ENCODE measurements at places on chromosomes 5 and 9.

DNA sequence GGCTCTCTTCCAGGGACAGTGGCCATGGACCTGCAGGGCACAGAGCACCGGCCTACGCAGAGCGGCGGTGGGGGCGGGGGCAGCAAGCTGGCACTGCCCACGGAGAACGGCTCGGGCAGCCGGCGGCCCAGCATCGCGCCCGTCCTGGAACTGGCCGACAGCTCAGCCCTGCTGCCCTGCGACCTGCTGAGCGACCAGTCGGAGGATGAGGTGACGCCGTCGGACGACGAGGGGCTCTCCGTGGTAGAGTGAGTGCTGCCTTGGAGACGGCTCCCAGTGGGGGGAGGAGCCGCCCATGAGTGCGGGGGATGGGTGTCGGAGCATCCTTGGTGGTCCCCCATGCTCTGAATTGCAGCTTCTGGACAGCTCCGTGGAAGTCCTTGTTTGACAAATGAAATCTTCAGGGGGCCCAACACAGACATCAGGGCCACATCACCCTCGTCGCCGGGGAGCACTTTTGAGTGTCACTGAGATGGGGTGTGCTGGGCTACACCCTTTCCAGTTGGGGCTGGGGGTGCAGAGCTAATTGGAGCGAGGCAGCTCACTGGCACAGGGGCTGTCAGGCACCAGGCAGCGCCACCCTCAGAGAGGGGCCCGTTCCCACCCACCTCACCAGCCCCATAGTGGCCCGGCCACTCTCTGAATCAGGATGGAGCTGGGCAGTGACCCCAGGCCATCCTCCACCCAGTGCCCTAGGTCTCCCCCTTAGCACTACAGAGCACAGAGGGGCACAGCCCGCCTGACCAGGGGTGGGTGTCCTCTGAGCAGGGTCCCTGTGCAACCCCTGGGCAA lies 70.9 kb downstream of the KCNT1 start:
- no peak for DNase-seq

DNA sequence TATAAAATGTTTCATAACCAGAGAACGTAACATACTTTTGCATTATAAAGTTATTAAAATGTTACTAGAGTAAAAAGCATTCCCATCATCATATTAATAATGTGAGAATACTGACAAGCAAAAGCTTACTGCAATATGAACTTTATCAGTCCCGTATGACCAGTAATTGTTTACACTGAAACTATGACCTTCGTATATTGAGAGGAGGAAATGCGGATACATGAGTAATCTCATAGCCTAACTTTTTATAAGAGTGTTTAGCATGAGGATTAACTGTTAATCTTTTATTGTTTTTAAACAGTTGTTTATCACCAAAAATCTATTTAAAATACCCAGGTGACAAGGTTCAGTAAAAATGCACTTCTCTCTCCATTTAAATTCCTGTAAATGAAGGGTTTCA lies 272.4 kb downstream of the SLF1 start:
- no peak for DNase-seq

DNA sequence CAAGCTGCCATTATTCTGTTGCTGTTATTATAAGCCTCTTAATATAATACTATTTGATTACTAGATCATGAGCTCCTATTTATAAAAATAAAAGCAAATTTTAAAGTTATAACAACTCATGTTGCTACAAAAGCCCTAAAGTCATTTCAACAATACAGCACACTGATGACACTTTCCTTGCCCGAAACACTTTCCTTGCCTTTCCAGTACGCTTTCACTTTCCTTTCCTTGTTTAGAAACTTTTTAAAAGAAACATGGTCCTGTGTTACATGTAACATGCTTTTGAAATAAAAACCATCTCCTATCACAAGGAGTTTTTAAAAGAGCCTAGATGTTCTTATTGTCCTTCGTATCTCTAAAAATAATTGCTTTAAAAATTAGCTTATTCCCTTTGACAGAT lies 688.4 kb downstream of the PTPRD start:
- DNase-seq = no peak

DNA sequence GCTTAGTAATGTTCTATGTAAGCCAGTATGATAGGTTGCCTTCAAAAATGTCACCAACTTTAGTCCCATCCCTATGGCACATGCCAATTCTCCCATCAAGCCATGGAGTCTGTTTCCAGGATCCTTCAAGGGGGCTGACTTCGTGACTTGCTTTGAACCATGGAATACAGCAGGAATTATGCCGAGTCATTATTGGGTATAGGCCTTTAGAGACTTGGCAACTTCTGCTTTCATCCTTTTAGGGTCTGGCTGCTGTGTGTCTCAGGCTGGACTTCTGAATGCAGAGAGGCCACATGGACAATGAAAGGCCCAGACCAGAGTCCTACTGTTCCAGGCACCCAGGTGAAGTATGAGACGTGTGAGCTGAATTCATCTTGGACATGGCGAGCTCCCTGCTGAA lies 109.8 kb downstream of the DENND1A start:
- DNase-seq = no peak

DNA sequence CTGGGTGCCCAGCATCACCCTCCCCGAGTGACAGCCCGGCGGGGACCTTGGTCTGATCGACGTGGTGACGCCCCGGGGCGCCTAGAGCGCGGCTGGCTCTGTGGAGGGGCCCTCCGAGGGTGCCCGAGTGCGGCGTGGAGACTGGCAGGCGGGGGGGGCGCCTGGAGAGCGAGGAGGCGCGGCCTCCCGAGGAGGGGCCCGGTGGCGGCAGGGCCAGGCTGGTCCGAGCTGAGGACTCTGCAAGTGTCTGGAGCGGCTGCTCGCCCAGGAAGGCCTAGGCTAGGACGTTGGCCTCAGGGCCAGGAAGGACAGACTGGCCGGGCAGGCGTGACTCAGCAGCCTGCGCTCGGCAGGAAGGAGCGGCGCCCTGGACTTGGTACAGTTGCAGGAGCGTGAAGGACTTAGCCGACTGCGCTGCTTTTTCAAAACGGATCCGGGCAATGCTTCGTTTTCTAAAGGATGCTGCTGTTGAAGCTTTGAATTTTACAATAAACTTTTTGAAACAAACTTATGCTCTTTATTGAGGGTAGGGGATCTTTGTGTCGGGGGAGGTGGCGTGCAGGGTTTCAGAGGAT lies 1.3 kb downstream of the GADD45G start:
- peak; percentile 66 for DNase-seq
